ENCODE measurements at places on chromosomes 12 and 14.

DNA sequence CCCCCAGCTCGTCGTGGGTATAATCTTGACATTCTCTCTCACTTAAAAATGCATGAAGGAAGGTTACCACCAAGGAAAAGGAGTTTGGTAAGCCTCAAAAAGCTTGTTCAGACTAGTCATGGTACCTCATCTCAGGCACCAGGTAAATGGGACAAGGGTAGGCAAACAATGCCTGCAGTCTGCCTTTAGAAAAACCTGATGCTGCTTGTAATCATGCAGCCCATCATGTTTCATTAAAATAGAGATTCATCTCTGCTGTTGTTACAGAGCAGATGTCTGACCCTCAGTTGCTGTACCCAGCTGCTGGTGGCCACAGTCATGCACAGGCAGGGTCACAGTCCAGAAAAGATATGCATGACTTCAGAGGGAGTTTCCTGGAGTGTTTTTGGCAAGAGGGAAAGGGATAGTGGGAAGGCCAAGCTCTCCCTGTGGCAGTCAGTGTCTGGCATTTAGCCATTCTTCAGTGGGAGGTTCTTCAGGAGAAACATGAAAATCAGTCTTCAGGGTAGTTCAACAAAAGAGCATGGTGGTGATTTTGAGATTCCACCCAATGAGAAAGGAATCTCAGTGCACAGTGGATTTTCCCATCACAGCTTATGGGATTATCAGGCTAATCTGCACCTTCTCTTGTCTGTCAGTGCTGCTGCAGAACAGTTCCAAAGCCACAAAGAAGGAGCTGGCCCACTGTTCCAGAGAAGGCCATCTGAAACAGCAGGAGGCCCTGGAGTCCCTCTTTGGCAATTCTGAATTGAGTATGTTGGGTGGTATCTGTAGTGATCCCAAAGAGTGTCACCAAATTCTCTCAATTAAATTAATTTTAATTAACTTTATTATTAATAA is 202.7 kb upstream of the FRMD6 start:
- no peak for DNase-seq

DNA sequence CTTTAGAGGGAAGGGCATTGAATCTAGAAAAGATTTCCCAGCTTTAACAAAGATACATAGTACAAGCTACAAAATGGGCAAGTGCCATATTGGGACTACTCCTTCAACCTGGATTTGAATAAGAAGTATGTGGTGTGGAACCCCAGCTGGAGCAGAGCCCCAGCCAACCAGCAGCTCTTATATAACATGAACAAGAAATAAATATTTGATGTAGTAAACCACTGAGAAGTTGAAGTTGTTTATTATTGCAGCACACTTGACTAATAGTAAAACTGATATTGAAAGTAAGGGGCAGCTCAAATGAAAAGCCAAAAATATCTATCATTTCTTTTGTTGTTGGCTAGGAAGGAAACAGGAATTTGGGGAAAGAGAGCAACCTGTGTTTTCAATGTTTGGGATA is 701.8 kb downstream of the TMTC2 start:
- no peak for DNase-seq

GRCh38 chr12:93166541-93167307 is 211.0 kb upstream of the NUDT4 start:
- no peak for DNase-seq

GRCh38 chr12:1810201-1810930 is 10.0 kb upstream of the LRTM2 start:
- DNase-seq: no peak

GRCh38 chr14:91585856-91586255 is 75.7 kb upstream of the PPP4R3A start:
- no peak for DNase-seq
